ENCODE measurements at places on chromosomes 3 and 15. TPM values are rescaled to one million over a fixed set of nuclear protein-coding genes. Genes with fewer than 3 reads are reported as not detected.

Gene ANKUB1
- total RNA-seq = not detected

Gene AVEN
- total RNA-seq = 15.0 TPM

Gene SOX2
- total RNA-seq = not detected

Gene FRMD5
- total RNA-seq = 4.3 TPM

Gene MKRN3
- total RNA-seq = 0.23 TPM

Gene FEZF2
- not detected for total RNA-seq

Gene TMCO5A
- not detected for total RNA-seq

Gene LOXL1
- 20.0 TPM for total RNA-seq

Gene SLC27A2
- total RNA-seq = 56.0 TPM

Gene ZNF80
- total RNA-seq = not detected

DNA sequence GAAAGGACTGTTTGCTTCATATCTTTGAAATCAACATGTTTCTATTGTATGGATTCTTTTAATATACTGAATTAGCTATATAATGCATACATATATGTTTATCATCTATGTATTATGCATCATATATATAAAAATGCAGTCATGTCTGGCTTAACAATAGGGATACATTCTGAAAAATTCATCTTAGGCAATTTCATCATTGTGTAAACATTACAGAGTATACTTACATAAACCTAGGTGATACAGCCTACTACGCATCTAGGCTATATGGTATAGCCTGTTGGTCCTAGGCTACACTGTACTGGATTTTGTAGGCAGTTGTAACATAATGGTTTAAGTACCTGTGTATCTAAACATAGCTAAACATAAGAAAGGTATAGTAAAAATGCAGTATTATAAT is 21.7 kb downstream of the CHMP2B start:
- DNase-seq = no peak

GRCh38 chr3:39146611-39147591 is 6.5 kb downstream of the CSRNP1 start:
- DNase-seq = peak; percentile 77

GRCh38 chr3:72996121-72996472 is 514 bp upstream of the PPP4R2 start:
- no peak for DNase-seq

DNA sequence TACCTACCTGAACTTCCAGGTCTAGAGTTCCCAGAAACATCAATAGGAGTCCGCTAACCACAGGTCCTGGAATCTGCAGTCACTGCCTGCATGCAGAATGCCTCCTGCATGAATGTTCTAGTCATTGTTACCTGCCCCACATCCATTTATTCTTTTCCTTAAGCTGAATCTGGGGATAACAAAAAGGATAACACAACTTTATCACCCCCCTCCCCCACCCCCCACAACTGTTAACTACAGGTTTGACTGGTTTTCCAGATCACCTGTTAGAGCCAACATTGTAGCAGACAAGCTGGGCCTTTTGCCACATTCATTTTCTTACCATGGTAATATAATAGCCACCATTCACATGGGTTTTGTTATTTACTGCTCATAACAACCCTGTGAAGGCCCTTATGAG is 4.6 kb upstream of the CTSH start:
- DNase-seq = peak; percentile 80

GRCh38 chr15:85625856-85626255 is 168.9 kb downstream of the KLHL25 start:
- no peak for DNase-seq

DNA sequence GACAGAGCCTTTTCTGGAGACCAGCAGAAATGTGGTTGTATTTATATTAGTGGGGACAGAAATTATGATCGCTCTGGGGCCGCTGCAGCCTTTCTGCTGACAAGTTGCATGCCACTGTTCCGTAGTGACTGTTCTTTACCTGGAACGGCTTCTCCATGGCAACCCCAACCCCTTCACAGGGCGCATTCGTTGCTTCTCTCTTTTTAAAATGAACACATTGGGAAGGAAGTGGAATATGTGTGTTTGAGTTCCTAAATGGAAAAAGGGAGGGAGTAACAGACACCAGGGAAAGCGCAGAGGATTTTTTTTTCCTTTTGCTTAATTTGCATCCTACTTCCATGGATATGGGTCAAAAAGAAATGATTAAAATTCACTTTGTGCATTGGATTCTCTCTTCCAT is 482.0 kb upstream of the SUCLG2 start:
- no peak for DNase-seq

GRCh38 chr15:39193611-39194010 is 387.3 kb upstream of the THBS1 start:
- DNase-seq = no peak

- DNase-seq = no peak
Measured at GRCh38 chr3:186526256-186526606, 17.9 kb downstream of the CRYGS start.

DNA sequence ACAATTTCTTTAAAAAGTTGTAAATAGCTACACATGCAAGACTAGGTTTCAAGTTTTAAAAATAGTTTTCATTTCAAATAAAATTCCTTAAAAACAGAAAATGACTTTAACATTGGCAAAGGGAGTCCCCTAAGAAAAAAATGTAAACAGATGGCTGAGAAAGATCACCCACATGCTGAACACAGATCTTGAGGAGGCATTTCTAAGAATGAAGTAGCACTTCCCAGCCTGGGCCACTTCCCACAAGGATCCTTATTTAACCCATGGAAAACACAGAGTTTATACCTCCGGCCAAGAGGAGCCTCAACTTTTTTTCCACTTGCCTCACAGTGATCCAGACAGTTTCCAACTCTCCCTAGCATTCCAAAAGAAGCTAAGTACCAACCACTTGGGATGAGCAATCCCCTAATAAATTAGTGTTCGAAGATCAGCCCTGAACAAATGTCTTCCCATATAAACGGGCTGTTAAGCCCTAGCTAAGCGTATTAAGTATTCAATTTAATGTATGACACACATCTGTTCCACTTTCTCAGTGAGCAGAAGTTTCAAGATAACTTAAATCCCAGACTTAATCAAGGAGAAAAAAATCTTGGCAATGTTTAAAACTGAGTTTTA is 61.4 kb downstream of the GADL1 start:
- no peak for DNase-seq

GRCh38 chr15:63160638-63161037 is 3.4 kb upstream of the RPS27L start:
- DNase-seq = no peak

- no peak for DNase-seq
Measured at GRCh38 chr3:50588759-50589433, 19.6 kb downstream of the HEMK1 start.

DNA sequence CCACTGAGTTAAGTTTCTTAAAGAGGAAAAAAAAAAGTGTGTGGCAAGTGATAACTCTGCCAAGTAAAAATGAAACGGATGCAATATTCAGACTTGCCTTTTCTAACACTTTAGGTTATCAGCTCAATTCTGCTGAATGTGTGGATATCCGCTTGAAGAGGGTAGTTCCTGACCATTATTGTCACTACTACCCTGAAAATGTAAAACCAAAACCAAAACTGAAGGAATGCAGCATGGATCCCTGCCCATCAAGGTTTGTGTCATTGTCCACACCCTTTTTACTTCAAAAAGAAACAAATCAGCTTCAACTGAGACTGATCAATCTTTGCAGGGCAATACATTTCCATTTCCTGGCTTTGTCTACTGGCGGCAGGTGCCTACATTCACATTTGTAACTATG is 236.1 kb downstream of the ADAMTSL3 start:
- DNase-seq = no peak

- DNase-seq = no peak
Measured at GRCh38 chr3:70989174-70989573, 594.4 kb downstream of the FOXP1 start.

GRCh38 chr15:51971032-51971374 is 575 bp downstream of the LEO1 start:
- DNase-seq = no peak

DNA sequence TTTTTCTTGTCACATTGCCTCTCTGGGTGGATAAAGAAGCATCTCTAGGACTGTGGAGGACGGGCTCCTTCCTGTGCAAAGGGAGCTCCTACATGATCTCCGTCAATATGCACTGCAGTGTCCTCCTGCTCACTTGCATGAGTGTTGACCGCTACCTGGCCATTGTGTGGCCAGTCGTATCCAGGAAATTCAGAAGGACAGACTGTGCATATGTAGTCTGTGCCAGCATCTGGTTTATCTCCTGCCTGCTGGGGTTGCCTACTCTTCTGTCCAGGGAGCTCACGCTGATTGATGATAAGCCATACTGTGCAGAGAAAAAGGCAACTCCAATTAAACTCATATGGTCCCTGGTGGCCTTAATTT is 478 bp downstream of the GPR15 start:
- no peak for DNase-seq

GRCh38 chr3:196736670-196737374 is 2.8 kb upstream of the PAK2 start:
- DNase-seq = no peak

DNA sequence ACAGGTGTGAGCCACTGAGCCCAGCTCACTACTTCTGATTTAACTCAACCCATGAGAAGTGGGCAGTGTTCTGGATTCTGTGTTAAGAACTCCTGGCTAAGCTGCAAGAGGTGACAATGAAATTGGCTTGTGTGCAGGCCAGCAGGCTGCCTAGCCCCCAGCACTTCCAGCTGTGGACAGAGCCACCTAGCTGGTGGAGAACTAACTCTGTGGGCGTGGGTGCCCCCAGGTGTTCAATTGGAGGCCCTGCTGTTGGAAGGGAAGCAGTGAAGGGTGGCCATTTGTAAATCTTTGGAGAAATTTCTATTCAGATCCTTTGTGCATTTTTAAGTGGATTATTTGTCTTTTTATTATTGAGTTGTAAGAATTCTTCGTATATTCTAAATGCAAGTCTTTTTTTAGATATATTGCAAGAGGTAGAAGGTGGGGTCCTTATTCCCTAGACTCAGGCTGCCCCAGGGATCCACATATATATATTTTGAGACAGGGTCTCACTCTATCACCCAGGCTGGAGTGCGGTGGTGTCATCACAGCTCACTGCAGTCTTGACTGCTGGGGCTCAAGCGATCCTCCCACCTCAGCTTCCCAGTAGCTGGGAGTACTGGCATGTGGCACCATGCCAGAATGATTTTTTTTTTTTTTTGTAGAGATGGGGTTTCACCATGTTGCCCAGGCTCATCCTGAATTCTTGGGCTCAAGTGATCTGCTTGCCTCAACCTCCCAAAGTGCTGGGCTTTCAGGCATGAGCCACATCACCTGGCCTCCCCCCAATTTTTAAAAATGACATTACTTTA is 7.2 kb upstream of the SCAMP5 start:
- DNase-seq = peak; percentile 79

GRCh38 chr15:93823971-93824913 is 407.1 kb upstream of the MCTP2 start:
- DNase-seq = no peak

DNA sequence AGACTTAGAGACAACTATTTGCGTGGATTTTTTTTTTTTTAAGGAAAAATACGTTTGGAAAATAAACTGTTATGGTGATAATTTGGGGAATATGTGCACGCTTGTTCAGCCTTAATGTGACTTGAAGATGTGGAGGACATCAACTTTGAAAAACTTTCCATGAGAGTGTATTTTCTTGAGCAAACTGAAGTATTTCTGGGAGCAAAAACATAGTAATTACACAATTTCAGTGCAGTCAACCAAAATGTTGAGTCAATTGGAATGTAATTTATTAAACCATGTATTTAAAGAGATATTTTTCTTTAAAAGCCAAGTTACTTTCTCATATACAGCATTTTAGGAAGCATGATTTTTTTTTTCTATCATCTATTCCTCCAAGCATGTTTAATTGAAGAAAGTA is 80.3 kb upstream of the FLNB start:
- no peak for DNase-seq

GRCh38 chr15:27668471-27669220 is 430.5 kb downstream of the OCA2 start:
- no peak for DNase-seq

- DNase-seq = peak; percentile 74
Measured at GRCh38 chr15:43769584-43770228, 7.1 kb downstream of the ELL3 start.

DNA sequence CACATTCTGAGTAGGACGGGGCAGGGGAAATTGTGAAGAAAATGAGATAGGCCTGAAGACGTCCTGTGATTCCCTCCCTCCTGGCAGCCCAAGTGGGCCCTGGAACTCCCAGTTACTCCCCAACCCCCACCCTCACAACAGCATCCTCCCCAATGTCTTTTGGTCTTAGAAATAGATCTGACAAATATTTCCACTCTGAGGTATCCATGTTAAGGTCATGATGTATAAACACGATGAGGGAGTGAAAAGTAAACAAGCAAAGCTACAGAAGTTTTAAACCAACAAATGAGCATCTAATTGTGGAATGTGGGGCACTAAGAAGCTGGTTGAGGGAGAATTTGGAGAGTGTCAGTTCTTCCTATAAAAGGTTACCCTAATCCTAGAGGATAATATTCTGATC is 103.7 kb upstream of the AADACL2 start:
- no peak for DNase-seq

DNA sequence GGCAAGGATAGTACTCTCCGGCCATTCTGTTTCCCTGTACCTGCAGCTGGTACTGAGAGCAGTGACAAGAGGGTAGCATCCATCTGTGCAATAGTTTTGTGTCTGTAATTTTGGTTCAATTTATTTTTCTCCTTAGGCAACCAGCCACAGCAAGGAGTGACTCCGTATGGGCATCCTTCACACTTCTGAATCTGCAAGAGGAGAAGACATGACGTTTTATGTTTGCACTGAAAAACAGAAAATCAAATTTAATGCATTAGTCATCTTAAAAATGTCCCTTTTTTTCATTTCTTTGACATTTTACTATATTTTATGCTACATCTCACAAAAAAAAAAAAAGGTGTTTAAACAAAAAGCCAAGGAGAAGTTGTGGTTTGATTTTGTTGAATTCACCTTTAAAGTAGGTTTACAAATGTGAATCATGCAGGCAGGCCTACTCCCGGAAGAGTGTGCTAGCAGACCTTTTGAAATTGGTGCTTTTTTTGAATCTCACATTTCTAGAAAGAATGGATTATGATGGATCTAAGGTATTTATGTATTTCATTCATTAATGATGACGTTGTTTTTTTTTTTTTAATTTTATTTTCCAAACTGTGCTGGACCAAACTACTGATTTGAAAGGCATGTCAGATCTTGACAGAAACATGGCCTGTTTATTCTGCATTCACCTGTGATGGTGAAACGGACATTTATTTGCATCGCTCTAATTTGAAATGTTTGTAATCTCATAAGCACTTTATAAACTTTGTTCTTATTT is 28.1 kb downstream of the IGSF10 start:
- no peak for DNase-seq

DNA sequence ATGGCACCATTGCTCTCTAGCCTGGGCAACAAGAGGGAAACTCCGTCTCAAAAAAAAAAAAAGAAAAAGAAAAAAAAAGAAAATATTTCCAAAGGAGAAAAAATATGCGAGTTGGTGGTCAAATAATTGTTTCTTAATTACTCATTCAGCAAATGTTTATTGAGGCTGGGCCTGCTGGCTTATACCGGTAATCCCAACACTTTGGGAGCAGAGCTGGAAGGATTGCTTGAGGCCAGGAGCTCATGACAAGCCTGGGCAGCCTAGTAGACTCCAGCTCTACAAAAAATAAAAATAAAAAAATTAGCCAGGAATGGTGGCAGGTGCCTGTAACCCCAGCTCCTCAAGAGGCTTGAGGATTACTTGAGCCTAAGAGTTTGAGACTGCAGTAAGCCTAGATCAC is 4.1 kb downstream of the KNL1 start:
- no peak for DNase-seq

Data from HT-29 (cell line).